ENCODE measurements at places on chromosomes 16 and 17.

- no peak for DNase-seq
These were observed 11.8 kb downstream of the SLC9A5 start for GRCh38 chr16:67260426-67261063.

GRCh38 chr16:2859686-2860265 is 1.8 kb upstream of the PRSS22 start:
- no peak for DNase-seq

- DNase-seq: no peak
These were observed 145.9 kb downstream of the CLEC16A start for GRCh38 chr16:11090232-11090631.

DNA sequence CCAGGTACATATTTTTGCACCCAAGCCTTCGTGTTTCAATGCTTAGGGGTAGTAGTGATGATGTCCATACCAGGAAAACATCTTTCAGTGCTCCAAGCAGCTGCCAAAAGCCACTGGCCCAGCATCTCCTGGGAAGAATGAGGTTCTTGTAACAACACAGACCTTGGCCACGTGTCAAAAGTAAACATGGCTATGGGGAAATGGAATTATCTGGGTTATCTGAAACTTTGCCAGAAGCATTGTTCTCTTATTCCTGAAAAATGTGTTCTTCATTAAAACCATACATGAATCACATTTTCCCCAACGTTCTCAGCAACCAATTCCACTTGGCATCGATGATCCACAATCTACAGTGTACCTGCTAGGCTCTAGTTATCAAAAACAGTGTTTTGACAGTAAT is 524.2 kb upstream of the EEF2KMT start:
- DNase-seq: no peak

DNA sequence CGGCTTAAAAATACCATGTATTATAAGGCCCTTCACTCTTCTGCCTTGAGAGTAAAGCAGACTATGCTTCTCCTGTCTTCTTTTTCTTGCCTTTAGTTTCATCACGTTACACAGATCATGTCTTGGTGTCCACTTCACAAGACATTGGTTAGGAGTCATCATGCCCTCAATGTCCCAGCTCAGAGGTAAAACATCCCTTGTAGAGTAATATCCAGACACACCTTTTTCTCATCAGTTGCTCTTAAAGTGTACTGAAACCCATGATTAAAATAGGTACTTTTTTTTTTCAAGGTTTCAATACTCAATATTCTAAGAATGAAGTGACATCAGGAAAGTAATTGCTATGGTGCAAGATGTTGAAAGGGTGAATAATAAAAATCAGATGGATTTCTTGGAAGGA is 267.8 kb downstream of the PMP22 start:
- no peak for DNase-seq

- no peak for DNase-seq
These were observed 21.6 kb upstream of the SMPD3 start for GRCh38 chr16:68469796-68470460.

Data from CD4-positive, alpha-beta T cell treated with Interleukin-6 at 100 ng/mL for 8 hours (primary cell).